ENCODE measurements at places on chromosomes 12 and 14.

- DNase-seq, result no peak
Measured at GRCh38 chr12:112734859-112735695, 56.5 kb upstream of the RPH3A start.

DNA sequence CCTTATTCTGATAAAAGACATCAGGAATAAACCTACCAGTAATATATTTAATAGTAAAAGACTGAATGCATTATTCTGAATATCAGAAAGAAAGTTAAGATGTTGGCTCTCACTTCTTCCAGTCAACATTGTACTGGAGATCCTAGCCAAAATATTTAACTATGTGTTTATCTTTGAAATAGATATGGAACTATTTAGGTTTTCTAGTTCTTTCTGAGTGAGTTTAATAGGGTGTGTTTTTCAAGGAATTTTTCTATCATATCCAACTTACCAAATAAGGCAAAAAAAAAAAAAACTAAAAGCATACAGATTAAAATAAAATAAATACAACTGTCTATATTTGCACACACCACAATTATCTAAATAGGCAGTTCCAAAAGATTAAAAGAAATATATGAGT, 478.9 kb upstream of the LMO3 start:
- DNase-seq, result no peak

- DNase-seq, result no peak
Measured at GRCh38 chr14:22506378-22506710, 82.7 kb downstream of the DAD1 start.

- DNase-seq, result no peak
Measured at GRCh38 chr14:58671436-58671835, 33.7 kb downstream of the DACT1 start.

GRCh38 chr12:32532951-32533350, 133.6 kb downstream of the FGD4 start:
- DNase-seq, result no peak

DNA sequence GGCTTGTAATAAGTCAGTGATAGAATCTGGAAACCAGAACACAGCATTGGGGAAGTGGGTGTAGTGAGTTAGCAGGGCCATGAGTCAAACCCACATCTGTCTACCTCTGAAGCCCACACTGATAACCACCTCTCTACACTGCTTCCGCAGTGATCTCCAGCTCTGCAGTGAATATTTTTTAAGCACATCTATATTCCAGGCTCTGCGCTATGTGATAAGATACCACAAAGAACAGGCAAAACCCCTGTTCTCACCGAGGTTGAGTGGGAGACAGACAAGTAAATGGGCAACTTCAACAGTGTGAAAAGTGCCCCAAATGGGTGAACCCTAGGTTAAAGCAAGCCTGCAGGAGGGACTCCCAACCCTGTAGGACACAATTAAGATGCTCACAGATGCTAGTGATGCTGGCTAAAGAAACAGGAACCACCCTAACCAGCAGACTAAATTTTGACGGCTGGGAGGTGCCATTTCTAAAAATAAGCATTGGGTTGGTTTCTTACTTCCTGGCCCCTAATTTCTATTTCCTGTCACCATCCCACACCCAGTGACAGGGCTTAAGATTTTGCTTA, 375.0 kb downstream of the DPF3 start:
- peak; percentile 37 for DNase-seq

DNA sequence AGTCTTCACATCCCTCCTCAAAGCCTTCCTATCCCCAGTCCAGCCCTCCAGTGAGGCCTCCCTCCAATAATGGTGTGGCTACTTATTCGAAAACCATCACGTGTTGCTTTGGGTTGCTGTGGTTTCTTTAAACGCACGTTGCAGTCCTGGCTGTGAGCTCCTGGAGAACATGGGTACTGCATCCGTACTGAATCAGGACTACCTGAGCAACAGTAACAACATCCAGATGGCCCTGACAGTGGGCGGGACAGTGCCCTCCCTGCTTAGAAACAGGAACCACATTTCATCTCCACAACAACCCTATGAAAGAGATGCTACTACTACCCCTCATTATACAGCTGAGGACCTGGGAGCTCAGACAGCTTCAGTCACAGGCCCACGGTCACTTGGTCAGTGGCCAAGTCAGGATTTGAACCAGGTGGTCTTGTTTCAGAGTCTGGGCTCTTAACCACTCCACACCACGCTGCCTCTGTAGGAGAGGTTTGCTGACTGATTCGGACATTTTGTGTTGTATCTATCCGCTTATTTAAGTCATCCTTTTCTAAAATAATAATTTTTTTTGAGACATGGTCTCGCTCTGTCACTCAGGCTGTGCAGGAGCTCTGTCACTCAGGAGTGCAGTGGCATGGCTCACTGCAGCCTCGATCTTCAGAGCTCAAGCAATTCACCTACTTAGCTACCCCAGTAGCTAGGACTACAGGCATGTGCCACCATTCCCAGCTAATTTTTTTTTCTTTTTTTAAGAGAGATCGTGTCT, 104.8 kb downstream of the DPF3 start:
- no peak for DNase-seq

- DNase-seq, result no peak
Measured at GRCh38 chr14:29310757-29311156, 544.2 kb downstream of the FOXG1 start.

- DNase-seq, result no peak
Measured at GRCh38 chr14:76773188-76773885, 12.1 kb downstream of the VASH1 start.

DNA sequence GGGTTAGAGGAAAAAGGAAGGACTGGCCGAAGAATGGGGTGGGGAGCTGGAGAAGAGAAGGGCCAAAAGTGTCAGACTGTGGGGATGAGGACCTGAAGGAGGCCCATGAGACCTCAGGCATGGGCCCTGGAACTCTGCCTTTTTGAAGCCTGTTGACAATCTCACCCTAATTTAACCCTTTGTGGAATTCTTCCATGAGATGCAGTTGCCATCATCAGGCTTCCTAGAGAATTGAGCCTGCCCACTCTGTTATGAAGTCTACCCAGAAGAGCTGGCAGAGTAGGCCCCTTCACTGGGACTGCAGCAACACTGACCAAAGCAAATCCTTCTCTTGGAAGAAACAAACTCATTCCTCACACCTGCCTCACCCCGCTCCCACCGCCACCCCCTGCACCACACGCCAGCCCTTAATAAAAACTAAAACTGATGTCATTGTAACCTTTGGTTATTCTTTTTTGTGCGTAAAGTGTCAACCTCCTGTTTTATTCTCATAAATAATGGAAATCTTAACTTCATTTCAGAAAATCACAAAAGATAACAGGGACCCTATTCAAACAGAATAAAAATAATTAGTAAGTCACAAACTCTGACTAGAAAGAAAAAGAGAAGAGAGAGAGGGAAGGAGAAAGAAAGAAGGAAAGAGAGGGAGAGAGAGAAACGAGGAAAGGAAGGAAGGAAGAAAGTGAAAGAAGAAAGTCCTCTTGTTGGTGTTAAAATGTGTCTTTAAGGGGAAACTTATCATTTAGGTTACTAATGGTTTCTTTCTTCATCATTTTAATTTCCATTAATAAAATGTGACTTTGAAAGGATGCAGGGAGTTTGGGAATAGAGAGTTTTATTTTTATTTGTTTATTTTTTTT, 61.3 kb downstream of the CRADD start:
- DNase-seq, result no peak

DNA sequence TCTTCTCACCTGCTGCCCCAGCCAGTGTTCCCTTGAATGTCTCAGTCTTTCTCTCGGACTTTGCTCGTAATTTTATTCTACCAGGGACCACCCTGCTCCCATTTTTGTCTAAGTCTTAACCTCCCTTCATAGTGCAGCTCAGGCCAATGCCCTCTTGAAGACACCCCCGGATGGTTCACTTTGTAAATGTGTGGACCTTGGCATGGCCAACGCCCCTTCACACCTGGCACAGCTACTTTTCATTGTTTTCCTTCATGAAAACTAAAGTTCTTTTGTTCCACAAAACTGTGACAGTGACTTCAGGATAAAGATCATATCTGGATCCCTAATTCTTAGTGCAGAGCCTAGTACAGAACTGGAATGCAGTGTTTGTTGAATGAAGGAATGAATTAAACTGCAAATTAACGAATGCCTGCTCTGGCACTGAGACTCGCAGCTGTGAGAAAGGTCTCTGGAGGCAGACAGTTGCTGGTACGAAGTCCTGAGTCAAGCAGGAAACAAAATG, 3.5 kb upstream of the RNASE4 start:
- no peak for DNase-seq

DNA sequence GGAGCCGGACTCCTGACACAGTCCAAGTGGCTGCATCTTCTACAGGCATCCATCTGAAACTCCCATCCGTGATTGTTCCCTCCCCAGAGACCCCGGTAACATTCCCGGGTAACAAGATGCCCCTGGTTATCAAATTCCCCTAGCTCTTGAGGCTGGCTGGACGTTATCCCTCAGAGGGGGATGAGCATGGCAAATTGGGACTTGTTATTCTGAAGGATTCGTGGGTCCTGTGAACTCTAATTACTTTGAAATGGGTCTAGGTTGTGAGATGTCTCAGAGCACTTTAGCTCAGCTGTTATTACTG, 642 bp upstream of the PAN2 start:
- DNase-seq, result no peak

DNA sequence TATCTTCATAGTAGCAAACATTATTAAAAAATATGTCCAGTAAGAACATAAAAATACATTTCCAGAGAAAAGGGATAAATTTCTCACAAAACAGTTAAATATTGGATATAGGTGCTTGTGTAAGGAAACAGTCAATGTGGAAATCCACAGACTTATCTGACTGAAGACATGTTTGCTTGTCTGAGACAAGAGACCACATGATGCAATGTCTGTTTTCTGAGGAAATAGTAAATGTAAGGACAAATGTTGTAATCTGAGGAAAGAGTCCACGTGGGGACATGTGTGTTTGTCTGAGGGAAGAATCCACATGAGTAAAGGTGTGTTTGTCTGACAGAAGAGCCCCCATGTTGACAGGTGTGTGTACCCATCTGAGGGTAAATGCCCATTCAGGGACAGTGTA, 1093.2 kb downstream of the TMEM121 start:
- DNase-seq, result no peak

GRCh38 chr12:70635755-70636154, 1.5 kb downstream of the PTPRB start:
- DNase-seq, result no peak

DNA sequence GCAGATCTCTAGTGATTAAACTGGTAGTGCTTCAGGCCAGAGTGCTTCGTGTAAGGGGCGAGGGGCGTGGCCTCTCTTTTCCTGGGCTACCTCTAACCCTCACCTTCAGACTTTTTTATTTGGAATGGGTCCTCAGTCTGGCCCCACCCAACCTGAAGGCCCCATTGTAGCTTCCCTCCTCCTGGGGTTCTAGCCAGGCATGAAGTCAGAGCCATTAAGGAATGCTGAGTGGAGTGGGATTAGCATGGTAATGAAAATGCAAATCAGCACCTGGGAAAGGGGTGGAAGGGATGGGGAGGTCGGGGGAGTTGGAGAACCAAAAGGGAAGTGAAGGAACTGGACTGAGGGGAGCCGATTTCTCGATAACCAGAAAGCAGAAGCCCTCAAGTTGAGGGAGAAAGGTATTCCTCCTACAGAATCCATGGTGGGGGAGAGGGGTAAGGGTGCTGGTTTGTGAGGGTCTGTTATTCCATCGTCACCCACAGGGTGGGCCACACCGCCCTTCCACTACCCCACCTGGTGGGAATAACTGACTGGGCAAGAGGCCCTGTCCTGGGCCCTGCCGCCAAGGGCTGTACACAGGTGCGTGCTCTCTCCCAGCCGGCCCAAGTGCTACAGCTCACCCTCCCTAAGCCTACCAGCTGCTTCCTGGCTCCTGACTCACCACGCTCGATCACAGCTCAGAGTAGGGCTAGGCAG, 14.1 kb downstream of the ZFHX2 start:
- no peak for DNase-seq

DNA sequence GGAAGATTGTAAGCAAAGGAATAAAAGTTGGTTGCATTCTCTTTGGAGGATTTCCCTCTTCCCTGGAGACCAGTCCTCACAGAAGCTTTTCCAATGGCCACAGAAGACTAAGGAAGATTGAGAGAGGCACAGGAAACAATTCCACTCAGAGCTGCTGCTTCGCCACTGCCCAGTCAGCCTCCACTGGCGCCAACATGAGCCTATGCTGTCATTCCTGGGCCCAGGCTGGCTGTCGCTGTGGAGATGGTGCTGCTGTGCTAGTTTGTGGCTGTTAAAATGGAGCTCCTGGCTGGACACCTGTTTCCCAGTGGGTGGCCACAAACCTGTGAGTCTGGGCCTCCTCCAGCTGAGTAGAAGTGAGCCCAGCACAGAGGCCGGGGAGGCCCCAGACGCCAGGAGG, 6.6 kb downstream of the P2RX7 start:
- no peak for DNase-seq

GRCh38 chr14:23568600-23569331, 1.2 kb upstream of the AP1G2 start:
- no peak for DNase-seq

GRCh38 chr12:118319627-118320026, 53.1 kb downstream of the TAOK3 start:
- no peak for DNase-seq

DNA sequence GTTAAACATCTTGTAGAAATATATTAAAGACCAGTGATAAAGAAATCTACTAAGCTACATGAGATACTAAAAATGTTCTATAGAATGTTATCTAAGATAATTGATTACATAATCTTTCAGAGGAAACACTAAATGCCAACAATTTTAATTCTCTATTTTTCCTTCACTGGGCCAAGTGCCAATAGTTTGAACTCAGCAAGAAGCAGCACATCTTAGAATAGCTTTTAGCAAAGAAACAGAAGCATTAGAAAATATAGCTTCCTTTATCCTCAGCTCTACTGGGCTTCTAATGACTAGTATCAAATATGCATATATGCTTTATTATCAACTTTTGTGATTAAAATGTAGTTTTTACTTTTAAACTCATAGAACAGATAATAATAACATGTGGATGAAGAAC, 461.4 kb upstream of the USP15 start:
- no peak for DNase-seq

DNA sequence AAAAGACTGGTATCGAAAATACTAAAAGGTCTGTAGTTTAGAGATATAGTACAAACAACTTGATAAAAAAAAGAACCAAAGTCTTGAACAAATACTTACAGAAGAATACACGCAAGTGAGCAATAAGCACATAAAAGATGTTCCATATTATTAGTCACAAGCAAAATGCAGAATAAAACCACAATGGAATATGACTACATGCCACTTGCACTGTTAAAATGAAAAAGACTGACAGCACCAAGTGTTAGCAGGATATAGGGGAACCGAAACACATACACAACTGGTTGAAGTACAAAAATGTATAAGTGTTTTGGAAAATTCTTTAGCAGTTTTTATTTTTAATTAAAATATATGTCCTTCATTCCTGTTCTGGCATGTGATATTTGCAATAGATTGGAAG, 3.6 kb downstream of the CLEC2A start:
- no peak for DNase-seq

DNA sequence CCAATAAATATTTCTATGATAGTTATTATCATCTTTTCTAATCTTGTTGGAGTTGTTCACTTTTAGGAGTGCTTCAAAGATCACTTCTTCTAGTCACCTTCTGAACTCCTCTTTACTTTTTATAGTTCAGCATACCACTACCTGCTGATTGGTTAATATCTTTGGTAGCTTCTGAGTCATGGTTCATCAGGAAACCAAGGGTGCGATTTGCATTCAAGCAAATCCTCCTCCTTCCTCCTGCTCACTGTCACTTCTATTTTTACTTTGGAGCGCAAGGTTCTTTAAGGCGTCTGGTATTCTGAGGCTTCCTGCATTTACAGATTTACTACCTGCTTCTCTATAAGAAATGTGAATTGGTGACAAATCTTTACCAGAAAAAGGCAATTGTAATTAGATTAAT, 24.0 kb downstream of the SYT1 start:
- DNase-seq, result no peak
